Mammary microvascular endothelial cell (primary cell): ENCODE measurements at places on chromosomes 3 and 15. TPM values are rescaled to one million over a fixed set of nuclear protein-coding genes. Genes with fewer than 3 reads are reported as not detected.

C3orf85 gene
- total RNA-seq = not detected in 2 replicates

PPP1R14D gene
- total RNA-seq = not detected in 2 replicates

DLL4 gene
- 24.1 and 24.6 TPM in 2 replicates for total RNA-seq

CYP1A1 gene
- total RNA-seq = 30.3 and 34.7 TPM in 2 replicates

FETUB gene
- total RNA-seq = not detected in 2 replicates

LSMEM2 gene
- not detected in 2 replicates for total RNA-seq

C3orf22 gene
- total RNA-seq = not detected in 2 replicates

AGBL1 gene
- not detected in 2 replicates for total RNA-seq

CCNB2 gene
- 82.1 and 86.0 TPM in 2 replicates for total RNA-seq

FHIT gene
- total RNA-seq = 0.27 TPM in 1 of 2 replicates, not detected in the other

TP53BP1 gene
- 19.8 and 24.3 TPM in 2 replicates for total RNA-seq

ZNF662 gene
- total RNA-seq = 1.00 and 1.1 TPM in 2 replicates

MYNN gene
- 9.3 and 10.6 TPM in 2 replicates for total RNA-seq

PLSCR5 gene
- not detected in 2 replicates for total RNA-seq

GOLGA8A gene
- total RNA-seq = 1.2 and 2.7 TPM in 2 replicates

SGO1 gene
- total RNA-seq = 11.8 and 11.9 TPM in 2 replicates

TMEM266 gene
- total RNA-seq = not detected in 2 replicates

ANKUB1 gene
- total RNA-seq = not detected in 2 replicates

FBXO40 gene
- total RNA-seq = not detected in 2 replicates

EAF2 gene
- 0.60 and 1.3 TPM in 2 replicates for total RNA-seq

SUCLG2 gene
- 45.4 and 47.3 TPM in 2 replicates for total RNA-seq

KLF15 gene
- 0.27 and 1.0 TPM in 2 replicates for total RNA-seq

SERPINI2 gene
- not detected in 2 replicates for total RNA-seq

CCR9 gene
- not detected in 2 replicates for total RNA-seq
